ENCODE measurements at places on chromosomes 4 and X. TPM values are rescaled to one million over a fixed set of nuclear protein-coding genes. Genes with fewer than 3 reads are reported as not detected.

DNA sequence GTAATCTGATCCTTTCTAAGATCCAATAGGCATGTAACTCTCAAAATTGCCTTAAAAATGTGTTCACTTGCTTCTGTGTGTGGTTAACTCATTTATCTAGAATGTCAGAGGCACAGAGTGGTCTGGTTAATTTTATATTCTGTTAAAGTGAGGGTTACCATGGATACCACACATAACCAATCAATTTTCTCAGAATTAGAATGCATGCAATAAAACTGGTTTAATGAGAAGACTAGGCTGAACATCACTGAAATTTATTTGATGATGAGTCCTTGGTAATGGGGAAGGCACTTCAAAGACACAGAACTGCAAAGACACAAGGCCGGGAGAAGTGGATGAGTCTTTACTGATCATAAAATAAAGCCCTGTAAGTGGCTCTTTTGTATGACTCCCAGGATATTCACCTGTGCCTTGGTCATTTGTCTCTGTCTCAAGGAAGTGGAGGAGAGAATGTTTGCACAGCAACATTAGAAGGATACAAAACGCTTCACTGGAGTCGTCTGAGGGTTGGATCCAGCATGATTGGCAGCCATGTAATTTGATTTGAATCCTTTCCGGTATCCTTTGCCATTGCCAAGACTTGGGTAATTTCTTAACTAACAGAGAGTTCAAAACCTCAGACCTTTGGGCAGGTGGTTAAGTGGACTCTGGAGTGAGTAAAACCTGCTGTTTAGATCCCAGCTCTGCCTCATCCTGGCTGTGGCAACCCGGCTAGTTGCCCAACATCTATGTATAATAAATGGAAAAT is 94.0 kb upstream of the RBPJ start:
- DNase-seq, result no peak

DNA sequence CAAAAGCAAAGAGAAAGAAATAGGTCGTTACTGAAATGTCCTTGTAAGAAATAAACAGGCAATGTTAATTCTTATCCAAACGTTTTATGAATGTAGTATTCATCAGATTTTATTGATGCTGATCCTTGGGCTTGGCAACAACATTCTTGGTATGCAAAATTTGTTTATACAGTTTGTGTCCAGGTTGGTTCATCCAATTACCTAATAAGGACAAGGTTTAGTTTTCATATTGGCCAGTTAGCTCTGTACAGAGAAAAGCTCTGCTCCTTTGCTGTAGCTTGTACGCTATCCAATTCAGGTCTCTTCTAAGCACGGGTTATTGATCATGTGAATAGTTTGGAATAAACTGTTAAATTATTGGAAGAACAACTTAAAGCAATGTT is 14.4 kb upstream of the CCNG2 start:
- no peak for DNase-seq

The HMX1 gene
- total RNA-seq, result not detected

The UGT2B11 gene
- total RNA-seq, result not detected

Measured in NCI-H460 (cell line).